ENCODE measurements at places on chromosomes 11 and 22.

DNA sequence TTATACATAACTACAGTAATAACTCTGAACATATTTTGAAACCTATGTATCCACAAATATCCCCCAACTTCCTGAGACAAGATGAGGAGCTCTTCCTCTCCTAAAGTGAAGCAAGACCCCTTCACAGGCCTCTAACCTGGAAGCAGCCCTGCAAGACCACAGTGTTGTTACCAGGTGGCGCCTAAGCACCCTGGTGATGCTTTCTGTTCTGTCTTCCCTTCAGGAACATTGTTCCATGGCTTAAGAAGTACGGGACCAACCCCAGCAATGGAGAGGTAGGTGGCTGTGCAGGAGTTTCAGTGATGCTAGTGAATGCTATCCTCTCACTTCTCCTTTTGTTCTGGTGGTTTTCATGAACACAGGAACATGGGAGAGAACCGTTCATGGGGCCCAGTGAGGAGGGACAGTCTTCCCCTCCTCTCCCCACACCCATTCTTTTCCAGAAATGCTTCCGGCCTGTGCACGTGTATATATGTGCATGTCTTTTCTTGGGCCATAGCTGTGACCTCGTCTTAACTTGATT, 6.4 kb downstream of the PPIL2 start:
- DNase-seq = no peak

GRCh38 chr22:25368271-25368670, 148.8 kb downstream of the CRYBB2 start:
- peak; percentile 29 for DNase-seq

- DNase-seq = no peak
Measured at GRCh38 chr11:131533149-131533548, 162.7 kb downstream of the NTM start.

GRCh38 chr11:59281177-59281576, 68.5 kb upstream of the MPEG1 start:
- no peak for DNase-seq

DNA sequence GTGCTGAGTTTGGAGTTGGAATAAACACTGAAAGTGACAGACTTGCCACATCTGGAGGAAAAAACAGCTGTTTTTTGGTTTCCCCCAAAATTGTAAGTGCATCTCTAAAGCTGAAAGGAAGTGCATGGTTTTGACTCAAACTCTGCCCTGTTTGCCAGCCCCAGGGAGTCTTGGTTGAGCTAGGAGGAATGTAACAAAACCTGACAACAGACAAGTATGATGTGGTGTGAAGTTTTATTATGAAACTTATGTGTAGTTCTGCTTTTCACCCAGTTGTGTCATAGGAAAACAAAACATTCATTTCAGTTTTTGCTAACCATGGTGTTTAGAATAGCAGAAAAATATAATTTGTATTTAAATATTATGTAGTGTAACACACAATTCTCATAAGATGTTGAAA, 31.7 kb upstream of the PDE3B start:
- DNase-seq = no peak

DNA sequence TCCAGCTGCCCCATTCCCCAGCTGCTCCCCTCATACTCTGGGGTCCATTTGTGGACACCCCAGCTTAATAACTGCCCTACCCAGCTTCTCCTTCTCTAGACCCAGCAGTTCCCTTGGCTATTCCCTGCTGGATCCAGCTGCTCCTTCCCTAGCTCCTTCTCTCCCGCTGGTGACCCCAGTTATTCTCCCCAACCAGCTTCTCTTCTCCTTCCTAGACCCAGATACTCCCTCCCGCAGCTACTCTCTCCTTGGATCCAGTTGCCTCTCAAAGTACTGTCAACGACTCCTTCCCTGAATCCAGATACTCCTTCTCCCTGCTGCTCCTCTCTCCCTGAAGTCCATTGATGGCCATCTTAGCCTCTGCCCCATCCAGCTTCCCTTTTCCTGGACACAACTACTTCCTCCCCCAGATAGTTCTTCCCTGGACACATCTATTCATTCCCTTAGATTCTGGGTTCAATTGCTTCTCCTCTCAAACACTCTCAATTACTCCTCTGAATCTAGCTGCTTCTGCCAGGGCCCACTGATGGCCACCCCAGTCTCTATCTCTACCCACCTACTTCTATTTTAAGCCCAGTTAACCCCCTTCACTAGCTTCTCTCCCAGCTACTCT, 11.6 kb downstream of the SELENOM start:
- DNase-seq = no peak

DNA sequence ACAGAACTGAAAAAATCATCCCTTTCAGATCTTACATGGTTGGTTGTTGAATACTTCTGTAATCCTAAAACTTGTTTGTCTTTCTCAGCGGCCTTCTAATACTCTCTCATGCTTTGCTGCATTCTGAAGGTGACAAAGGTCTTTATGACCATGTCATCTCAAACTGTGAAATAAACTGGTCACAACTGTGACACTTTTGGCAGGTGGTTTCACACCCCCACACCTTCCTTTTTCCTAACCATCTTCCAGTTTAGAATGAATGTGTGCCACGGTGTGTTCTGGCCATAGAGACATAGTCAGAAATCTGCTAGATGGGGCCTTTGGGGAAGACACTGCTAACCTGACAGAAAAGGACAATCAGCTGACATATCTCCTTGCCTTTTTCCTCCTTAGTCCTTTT, 14.7 kb upstream of the RFPL3 start:
- no peak for DNase-seq

DNA sequence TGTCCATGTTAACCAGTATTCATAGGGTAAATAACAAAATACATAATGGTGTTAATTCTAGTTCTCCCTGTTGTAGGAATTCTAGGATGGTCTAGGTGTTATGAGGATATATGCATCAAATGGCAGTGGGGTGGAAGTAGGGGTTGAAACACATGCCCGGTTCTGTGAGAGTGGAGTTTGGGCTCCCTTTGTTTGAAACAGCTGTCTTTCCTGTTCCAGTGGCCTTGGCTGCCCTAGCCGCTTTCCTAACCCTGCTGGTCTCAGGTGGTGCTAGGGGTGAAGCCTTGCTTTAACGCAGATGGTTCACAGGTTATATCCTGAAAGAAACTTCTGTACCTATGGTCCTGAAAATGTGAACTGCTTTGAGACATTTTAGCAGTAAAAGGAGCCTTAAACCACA, 38.3 kb downstream of the SERPINH1 start:
- no peak for DNase-seq

GRCh38 chr11:109383306-109383705, 38.7 kb upstream of the C11orf87 start:
- DNase-seq = no peak

DNA sequence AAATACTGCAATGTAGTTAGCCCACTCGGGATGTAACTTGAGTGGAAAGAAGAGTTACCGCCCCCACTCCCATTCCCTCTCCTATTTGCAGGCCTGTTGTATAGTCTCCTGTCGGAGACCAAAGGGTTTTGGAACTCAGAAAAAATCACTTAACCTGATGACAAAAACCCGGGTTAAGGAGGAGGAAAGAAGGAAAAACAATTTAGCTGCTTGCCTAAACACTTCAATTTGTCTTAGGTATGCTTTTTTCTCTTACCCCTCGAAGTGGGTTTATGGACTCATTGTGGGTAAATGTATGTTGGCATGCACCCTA, 2.2 kb downstream of the YAP1 start:
- no peak for DNase-seq

- no peak for DNase-seq
Measured at GRCh38 chr11:41935241-41935640, 475.8 kb upstream of the LRRC4C start.

DNA sequence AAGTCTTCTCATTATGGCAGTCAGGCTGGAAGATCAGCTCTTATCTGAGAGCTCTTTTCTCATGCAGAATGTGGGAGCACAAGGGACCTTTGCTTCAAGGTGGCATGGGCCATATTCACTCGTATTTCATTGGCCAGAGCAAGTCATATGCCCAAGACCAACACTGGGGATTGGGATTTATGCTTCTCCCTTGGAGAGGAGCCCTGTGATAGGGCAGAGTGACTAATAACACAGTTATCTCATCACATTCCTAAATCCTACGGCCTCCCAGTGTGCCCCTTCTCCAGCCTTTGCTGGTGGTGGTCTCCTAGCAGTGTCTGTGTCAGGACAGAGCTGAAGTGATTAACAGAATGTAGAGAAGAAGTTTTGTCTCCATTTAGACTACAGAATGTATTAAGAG, 48.6 kb downstream of the SYT9 start:
- no peak for DNase-seq

GRCh38 chr11:125327518-125328224, 163.1 kb downstream of the PKNOX2 start:
- DNase-seq = no peak

- no peak for DNase-seq
Measured at GRCh38 chr11:118052581-118053206, 24.2 kb upstream of the TMPRSS4 start.

GRCh38 chr11:103768816-103769215, 267.6 kb upstream of the DDI1 start:
- no peak for DNase-seq

DNA sequence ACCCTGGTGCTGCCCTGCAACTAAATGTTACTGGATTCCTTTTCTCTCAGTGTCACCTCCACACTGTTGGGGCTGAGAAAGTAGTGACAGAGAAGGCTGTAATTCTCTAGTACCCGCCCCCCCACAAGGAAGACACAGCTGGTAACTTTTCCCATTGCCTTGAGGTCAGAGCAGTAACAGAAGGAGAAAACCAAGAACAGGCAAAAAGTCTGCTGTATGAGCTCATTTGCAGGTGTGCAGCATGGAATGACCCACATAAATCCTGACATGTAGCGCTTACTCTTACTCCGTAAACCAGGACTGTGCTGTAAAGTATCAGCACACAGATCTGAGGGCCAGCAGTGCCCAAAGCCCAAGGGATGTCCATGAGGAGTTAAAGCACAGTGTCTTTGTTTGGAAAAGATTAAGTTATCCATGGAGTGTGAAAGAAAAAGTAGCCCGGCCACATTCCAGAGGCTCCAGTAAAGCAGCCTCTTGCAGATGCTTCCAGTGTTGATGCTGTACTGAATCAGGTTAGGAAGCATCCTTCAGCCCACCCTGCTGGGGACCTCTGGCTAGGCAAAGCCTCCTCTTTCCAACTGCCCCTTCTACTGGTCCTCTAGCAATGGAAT, 120.7 kb downstream of the PLEKHA7 start:
- DNase-seq = no peak

GRCh38 chr11:64734811-64735724, 8.9 kb downstream of the RASGRP2 start:
- no peak for DNase-seq

- peak; percentile 16 for DNase-seq
Measured at GRCh38 chr22:47914481-47915097, 1152.1 kb downstream of the TBC1D22A start.

DNA sequence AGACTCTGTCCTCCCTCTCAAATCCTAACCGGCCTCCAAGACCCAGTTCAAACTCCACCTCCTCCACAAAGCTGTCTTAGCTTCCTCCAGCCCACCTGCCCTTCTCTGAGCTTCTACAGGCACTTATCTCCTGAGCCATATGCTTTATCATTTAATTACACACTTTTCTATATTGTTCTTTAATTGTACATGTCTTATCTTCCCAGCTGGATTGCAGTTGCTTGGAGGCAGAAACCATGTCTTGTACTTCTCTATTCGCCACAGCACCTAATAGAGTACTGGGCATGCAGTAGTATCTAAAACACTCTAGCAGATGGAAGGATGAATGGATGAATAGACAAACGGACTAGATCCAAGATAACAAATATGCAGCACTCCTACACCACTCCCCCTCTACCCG, 11.3 kb downstream of the TRIM29 start:
- no peak for DNase-seq

GRCh38 chr22:41523464-41524221, 20.6 kb downstream of the POLR3H start:
- no peak for DNase-seq

DNA sequence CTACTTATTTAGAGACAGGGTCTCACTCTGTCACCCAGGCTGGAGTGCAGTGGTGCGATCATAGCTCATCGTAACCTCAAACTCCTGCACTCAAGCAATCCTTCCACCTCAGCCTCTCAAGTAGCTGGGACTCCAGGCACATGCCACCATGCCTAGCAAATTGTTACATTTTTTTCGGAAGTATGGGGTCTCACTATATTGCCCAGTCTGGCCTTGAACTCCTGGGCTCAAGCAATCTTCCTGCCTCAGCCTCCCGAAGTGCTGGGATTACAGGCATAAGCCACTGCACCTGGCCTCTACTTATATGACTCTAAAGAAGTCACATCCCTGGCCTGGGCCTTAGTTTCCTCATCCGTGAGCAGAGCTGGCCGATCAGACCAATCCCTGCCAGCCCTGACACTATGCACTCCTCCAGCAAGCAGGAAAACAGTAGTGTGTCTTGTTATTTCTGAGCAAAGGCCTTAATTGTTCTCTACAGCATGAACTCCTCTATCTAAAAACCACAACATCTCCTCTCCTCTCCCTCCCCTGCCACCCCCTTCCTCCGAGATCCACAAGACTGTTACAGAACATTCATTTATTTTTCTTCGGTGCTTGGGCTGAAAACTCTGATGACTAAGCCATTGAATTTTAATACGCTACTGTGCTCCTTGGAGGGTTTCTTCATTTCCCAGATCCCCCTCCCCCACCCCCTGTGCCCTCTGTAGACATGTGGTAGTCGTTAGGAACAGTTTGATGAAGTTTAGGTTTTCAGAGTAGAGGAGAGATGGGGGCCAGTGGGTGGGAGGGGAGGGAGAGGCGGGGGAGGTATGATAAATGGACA, 91.5 kb downstream of the ABTB2 start:
- DNase-seq = peak; percentile 91

DNA sequence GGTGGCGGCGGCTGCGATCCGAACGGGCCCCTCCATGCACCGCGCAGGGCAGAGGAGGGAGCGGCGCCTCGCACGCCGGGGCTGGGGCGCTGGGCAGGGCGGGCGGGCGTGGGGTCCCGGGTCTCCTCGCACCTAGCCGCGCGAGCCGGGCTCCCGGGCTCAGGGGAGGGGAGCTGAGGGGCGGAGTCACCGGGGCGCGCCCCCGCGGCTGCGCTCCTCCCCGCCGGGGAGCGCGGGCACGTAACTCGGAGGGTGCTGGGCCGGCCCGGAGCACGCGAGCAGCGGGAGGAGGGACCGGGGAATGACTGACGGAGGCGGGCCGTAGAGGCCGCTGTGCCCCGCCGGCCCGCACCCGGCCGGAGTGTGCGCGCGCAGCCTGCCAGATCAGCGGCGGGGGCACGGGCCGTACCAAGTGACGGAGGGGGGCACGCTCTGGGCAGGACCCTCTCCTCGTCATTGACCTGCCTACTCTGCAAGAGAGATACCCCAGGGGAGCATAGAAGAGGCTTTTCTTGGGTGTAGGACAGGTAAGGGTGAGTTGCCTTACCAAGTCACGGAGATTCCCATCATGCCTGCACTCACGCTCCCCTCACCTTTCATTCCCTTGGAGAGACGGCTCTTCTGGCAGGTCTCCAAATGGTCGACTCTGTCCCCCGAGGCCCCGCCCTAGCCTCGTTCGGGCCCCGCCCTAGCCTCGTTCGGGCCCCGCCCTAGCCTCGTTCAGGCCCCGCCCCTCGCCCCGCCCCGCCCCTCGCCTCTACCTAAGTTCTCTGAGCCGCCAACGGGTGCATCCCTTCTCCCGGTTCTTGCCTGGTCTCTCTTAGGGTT, at the start of gene CDON:
TSS of gene CDON (minus strand) at position 188 of the 828 bp plus-strand sequence. CDS start 39,390 bp downstream, outside the sequence.
- DNase-seq = peak; percentile 76

- DNase-seq = peak; percentile 51
Measured at GRCh38 chr11:17277024-17277584, 565 bp downstream of the NUCB2 start.

- DNase-seq = no peak
Measured at GRCh38 chr11:88575916-88576315, 238.4 kb upstream of the CTSC start.

- DNase-seq = no peak
Measured at GRCh38 chr11:80173371-80174136, 732.7 kb upstream of the TENM4 start.
